ENCODE measurements at places on chromosomes 7 and 10.

GRCh38 chr7:102431617-102432298 lies 1.6 kb upstream of the ORAI2 start:
- peak overlapping the region; percentile 75 for H3K4me3 ChIP-seq
- no peak overlapping the region for H3K27ac ChIP-seq
- H3K4me1 ChIP-seq: no peaks in the 10 kb centered on the region
- peaks cover 5% of the 10 kb centered on the region for H3K36me3 ChIP-seq
- peak; percentile 41 for DNase-seq
- no peaks in the 10 kb centered on the region for H3K27me3 ChIP-seq

DNA sequence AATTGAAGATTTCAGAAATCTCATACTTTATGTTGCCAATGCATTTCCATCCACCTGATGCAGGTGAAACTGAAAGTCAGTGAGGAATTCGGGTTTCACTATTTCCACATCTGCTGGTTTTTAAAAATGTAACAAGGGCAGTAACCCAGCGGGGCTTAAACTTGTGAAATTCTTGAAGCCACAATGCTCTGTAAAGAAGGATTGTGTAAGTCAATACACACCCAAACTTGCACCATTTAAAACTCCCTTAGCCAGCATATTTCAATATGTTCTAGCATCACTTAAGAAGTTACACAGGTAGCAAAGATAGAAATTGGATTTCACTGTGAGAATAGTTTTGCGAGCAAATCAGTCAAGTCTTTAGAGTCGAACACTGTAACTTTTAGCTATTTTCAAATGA lies 386.1 kb downstream of the PLXDC2 start:
- H3K36me3 ChIP-seq: no peaks in the 10 kb centered on the region
- DNase-seq: no peak
- H3K4me1 ChIP-seq: no peaks in the 10 kb centered on the region
- H3K4me3 ChIP-seq: no peak overlapping the region
- no peak overlapping the region for H3K27ac ChIP-seq

- no peak for DNase-seq
- peaks cover 17% of the 10 kb centered on the region for H3K4me1 ChIP-seq
- H3K36me3 ChIP-seq: no peaks in the 10 kb centered on the region
- H3K27me3 ChIP-seq: no peaks in the 10 kb centered on the region
Measured at GRCh38 chr7:69836702-69837101, 238.4 kb downstream of the AUTS2 start.

DNA sequence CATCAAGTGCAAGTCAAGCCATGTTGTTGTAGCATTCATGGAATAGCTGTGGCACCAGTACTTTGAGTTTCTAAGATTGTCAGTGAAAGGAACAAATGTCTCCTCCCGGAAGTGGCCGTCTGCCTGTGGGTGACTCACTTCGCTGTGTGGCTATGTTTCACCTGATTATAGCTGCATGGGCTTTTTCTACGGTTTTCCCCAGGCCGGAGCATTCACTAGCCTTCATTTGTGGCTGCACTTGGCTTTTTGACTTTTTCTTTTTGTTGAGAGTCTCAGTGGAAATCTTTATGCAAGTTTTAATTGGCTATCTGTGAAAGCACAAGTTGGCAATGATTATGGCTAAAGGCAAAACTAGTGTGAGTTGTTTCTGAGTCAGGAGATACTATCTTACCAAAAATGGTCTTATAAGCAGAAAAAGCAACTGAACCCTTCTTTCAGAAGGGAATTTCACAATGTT lies 35.0 kb downstream of the SRI start:
- H3K4me1 ChIP-seq: peaks cover 4% of the 10 kb centered on the region
- H3K27me3 ChIP-seq: no peaks in the 10 kb centered on the region
- no peak for DNase-seq
- no peak overlapping the region for H3K4me3 ChIP-seq
- no peak overlapping the region for H3K27ac ChIP-seq

GRCh38 chr10:124367936-124368335 lies 50.8 kb downstream of the OAT start:
- H3K27ac ChIP-seq: no peak overlapping the region
- no peak overlapping the region for H3K4me3 ChIP-seq
- no peaks in the 10 kb centered on the region for H3K36me3 ChIP-seq
- no peaks in the 10 kb centered on the region for H3K27me3 ChIP-seq
- no peaks in the 10 kb centered on the region for H3K4me1 ChIP-seq
- DNase-seq: no peak

DNA sequence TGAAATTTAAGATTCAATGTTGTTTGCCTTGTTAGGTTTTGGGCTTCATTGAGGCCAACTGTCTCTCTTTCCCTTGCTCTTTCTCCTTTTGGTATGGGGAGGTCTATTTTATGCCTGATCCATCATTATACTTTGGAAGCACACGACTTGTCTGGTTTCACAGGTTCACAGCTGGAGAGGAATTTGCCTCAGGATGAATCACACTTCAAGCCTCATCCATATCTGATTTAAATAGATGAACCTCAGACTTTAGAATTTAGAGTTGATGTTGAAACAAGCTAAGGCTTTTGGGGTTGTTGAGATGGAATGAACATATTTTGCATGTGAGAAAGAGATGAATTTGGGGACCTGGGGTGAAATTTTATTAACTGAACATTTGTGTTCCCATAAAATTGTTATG lies 150.5 kb upstream of the IGFBP3 start:
- DNase-seq: no peak
- no peaks in the 10 kb centered on the region for H3K36me3 ChIP-seq
- H3K4me3 ChIP-seq: no peak overlapping the region
- H3K4me1 ChIP-seq: no peaks in the 10 kb centered on the region
- no peak overlapping the region for H3K27ac ChIP-seq

DNA sequence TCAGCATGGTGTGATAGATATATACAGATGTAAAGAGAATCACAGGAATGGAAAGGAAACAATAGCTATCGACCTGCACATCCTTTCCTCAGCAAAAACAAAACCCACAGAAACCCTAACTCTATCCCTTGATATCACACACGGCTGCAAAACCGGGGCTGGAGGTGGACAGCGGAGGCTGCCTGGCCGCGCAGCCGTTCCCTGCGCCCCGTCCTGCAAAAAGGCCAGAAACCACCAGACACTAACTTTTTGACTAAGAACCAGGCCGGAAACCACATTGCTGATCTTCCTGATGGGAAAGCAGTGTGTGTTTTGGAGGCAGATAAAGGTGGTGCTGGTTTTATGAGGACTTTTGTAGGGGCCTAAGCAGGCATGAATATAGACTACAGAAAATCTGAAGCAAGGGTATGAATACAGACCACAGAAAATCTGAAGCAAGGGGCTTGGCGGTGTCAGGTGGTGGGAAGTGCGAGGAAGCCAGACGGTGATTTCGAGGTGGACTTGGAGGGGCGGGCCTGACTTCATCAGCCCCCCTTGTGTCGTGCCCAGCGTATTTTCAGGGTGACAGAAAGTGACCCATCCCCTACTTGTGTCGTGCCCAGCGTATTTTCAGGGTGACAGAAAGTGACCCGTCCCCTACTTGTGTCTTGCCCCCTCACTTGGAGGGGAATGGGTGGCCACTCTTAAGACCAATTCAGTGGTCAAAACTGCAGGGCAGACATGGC lies 123.3 kb downstream of the WDR37 start:
- H3K4me1 ChIP-seq: no peaks in the 10 kb centered on the region
- no peak overlapping the region for H3K27ac ChIP-seq
- H3K4me3 ChIP-seq: no peak overlapping the region

- peak; percentile 25 for DNase-seq
- H3K4me1 ChIP-seq: peaks cover 3% of the 10 kb centered on the region
- no peak overlapping the region for H3K27ac ChIP-seq
- no peaks in the 10 kb centered on the region for H3K27me3 ChIP-seq
Measured at GRCh38 chr7:149719050-149719899, 54.1 kb downstream of the ZNF467 start.

- H3K27ac ChIP-seq: no peak overlapping the region
- DNase-seq: no peak
- H3K27me3 ChIP-seq: no peaks in the 10 kb centered on the region
- no peak overlapping the region for H3K4me3 ChIP-seq
Measured at GRCh38 chr10:49278497-49278981, 20.4 kb upstream of the C10orf71 start.
